ENCODE measurements at places on chromosomes 5 and 9.

- no peak for DNase-seq
Observed at GRCh38 chr9:14479163-14479560, 165.2 kb upstream of the NFIB start.

- no peak for DNase-seq
Observed at GRCh38 chr9:350384-350783, 135.7 kb downstream of the DOCK8 start.

DNA sequence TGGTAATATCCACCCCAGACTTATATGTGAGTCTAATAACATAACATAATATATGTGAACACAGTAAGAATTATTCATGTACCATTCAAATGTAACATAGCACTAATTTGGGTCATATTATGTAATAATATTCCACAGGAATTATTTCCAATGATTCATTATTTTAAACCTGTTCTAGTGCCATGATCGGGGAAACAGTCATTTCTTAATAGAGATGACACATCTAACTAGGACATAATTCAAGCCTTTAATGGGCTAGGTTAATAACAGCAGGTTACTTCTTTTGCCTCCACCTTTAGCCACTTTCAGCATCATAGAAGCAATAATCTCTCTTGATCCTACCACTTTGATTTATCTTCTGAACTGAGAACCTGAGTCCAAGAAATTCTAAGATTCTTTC, 12.3 kb downstream of the SPINK9 start:
- no peak for DNase-seq

- DNase-seq: peak; percentile 74
Observed at GRCh38 chr5:137206030-137206715, 293.0 kb downstream of the SPOCK1 start.

DNA sequence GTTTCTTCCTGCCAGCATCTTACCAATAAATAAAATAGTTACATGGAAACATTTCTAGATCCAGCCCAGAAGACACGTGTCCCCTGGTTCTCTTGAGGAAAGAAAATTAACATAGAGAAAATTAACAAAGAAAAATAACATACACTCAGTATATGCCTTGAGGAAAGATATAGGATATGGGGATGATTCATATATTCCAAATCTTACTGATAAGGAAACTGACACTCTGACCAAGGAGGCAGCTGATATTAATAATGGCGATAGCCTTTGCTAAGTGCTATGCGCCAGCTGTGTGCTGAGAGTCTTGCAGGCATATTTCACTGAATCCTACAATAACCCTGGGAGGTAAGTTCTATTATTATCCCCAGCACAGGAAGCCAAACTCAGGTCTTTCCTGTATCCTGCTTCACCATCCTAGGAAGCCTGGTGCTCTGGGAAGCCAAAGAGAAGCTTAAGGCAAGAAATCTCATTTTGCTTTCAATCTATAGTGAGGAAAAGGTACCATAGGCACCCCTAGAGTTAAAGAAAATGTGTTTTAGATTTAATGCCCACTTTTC, 302.7 kb upstream of the NREP start:
- no peak for DNase-seq

DNA sequence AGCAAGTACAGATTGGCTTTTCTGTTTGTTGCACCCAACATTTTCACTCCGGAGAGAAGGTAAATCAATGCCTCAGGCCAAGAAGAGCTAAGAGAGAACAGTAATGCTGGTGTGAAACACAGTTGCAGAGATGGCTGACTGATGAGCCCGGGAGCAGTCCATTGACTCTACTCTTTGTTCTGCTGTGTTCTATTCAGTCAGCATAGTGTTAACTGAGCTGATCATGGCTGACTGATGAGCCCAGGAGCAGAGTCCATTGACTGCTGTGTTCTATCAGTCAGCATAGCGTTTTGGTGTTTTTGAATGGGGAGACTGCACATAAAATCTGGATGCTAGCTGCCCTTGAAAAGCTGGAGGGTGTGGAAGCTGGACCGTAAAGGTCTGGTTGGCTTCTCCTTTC, 141.4 kb downstream of the FRMD3 start:
- no peak for DNase-seq

- DNase-seq: no peak
Observed at GRCh38 chr9:94212091-94212490, 47.0 kb upstream of the ZNF169 start.

- no peak for DNase-seq
Observed at GRCh38 chr5:173941758-173942401, 47.1 kb upstream of the C5orf47 start.

GRCh38 chr9:135898634-135899407, 8.5 kb downstream of the CAMSAP1 start:
- DNase-seq: no peak

DNA sequence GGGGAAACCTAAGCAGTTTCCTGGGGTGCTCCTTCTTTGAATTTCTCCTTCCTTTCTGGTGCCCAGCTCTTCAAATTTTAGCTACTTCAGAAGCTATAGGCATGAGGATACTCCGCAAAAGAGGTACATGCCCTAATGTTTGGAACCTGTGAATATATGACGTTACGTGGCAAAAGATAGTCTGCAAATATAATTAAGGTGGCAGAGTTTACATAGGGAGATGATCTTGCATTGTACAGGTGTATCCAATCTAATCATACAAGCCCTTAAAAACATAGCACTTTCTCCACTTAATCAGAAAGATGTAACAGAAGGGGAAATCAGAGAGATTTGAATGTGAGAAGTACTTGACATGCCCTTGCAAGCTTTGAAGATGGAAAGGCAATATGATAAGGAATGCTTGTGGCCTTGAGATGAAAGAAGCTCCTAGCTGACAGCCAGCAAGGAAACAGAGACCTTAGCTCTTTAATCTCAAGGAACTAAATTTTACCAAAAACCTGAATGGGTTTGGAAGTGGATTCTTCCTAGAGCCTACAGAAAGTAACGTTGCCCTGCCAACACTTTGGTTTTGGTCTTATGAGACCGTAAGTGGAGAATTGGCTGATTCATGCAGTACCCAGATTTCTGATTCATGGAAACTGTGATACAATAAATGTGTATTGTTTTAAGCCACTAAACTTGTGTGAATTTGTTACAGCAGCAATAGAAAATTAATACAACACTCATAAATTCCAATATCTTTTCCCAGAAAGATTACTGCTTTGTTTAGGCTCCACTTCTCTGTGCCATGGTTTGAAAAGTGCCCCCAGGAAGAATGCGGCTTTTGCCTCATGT, 268.4 kb downstream of the FAM170A start:
- no peak for DNase-seq

DNA sequence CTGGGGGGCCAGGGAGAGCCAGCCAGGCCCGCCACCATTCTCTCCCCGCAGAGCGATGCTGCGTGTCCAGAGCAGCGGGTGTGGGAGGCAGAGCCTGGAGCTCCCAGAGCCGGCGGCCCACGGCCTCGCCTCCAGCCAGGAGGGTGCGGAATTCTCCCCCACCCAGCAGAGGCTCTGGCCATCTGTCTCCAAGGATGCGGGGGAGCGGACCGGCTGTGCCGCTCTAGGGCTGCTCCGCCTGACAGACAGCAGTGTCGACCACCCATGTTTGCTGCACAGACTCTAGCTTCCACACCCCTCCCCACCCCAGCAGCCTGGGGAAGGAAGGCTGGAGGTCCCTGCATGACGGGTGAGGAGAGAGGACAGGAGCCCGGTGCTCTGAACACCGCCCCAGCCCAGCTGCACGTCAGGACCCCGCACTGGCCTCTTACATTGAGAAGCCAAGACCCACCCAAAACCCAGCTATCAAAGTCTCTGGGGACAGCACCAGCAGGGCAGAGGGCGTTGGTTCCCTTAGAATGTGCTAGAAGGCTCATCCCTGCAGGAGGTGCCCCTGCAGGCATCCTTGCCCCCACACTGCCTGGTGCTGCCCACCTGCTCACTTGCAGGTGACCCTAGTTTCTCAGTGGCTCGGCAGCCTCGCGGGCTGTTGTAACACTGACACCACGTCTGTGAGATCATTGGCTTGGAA, 29.7 kb upstream of the FCN1 start:
- DNase-seq: no peak

DNA sequence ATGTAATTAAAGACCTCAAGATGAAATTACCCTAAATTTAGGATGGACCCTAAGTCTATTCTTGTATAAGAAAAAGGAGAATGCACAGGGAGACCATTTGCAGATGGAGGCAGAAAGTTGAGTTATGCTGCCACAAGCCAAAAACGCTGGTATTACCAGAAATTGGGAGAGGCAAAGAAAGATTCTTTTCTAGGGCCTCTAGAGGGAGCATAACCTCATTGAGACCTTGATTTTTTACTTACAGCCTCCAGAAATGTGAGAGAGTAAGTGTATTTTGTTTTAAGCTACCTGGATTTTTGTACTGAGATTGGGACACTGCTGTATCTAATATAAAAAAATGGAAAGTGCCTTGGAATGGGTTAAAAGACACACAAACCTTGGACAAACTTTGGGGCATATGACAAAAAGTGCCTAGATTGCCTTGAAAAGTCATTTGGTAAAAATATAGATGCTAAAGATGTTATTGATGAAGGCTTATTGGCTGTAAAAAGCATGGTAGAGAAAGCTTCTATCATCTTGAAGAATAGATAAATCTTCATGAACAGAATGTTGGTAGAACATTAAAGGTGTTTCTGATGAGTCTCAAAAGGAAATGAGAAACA, 174.7 kb upstream of the PRDM9 start:
- DNase-seq: no peak

GRCh38 chr9:119968836-119969707, 599.8 kb upstream of the BRINP1 start:
- peak; percentile 74 for DNase-seq

DNA sequence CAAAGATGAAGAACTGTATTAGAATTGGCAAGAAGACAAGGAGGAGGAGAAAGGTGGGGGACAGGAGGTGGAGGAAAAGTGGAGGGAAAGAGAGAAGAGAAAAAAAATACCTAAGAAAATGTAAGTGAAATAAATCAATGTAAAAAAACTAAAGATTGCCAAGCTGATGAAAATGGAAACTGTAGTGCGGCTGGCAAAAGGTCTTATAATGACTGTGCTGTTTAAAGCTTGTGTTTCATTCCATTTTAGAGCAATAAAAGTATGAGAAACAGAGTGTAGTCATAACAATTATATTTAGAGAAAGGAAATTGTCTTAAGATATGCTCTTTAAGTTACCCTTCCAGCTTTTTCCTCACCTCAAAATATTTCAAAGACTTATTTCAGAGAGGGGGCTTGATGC, 670.5 kb upstream of the SEMA6A start:
- DNase-seq: no peak

- no peak for DNase-seq
Observed at GRCh38 chr9:25557645-25558300, 120.5 kb downstream of the TUSC1 start.

DNA sequence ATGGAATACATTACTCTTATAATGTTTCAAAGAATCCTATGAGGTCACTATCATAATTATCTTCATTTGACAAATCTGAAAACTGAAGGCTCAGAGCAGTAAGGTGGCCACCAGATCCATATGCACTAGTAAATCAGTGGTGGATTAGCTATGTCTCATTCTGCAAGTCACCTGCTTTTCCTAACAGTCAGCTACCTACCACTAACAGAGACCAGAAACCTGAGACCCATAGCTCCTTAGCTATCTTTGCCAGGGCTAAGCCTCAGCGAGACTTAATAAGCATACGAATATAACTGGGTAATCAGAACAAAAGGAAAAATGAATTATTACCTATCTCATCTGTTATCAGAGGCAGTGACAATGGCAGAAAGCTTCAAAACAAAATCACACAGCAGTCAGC, 118.7 kb downstream of the AUH start:
- no peak for DNase-seq

DNA sequence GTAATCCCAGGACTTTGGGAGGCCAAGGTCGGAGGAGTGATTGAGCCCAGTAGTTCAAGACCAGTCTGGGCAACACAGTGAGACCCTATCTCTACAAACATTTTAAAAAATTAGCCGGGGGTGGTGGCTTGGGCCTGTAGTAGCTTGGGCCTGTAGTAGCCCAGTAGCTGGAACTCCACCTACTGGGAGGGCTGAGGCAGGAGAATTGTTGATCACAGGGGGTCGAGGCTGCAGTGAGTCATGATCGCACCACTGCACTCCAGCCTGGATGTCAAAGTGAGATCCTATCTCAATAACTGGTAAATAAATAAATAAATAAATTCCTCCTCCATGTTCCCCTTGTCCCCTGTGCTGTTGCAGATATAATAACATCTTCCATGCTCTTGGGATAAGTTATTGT, 14.3 kb downstream of the VCAN start:
- no peak for DNase-seq
